Activated T-cell treated with anti-CD3 and anti-CD28 coated beads, Interleukin-2, amount 50 U/mL, for 4 hours (primary cell): ENCODE measurements at places on chromosomes 1 and 21. TPM values are rescaled to one million over a fixed set of nuclear protein-coding genes. Genes with fewer than 3 reads are reported as not detected.

GRCh38 chr21:26106562-26106961 lies 64.0 kb downstream of the APP start:
- DNase-seq: no peak

FCGR2B gene
- not detected for total RNA-seq

GRCh38 chr1:207282496-207283380 lies 38.7 kb upstream of the CD55 start:
- no peak for DNase-seq

CD101 gene
- 1.2 TPM for total RNA-seq

OR10J1 gene
- not detected for total RNA-seq

ABCG1 gene
- 0.79 TPM for total RNA-seq

DNA sequence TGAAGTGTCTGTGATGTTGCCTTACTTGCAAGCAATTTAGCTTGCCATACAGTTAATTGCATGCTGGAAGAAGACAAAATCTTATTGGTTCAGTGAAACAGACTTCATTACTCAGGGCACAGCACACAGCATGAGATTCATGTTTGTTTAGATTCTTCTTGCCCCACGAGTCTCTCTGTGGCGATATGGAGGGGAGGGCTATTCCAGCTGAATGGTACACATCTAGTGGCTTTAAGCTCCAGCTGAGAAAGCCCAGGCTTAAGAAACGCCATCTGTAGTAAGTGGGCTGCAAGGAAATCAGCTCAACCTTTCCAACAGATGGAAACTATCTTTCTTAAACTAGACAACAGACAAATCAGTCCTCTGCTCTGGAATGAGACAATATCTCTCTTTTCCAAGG lies 1022.0 kb downstream of the NCAM2 start:
- DNase-seq: no peak

- no peak for DNase-seq
Measured at GRCh38 chr21:28127175-28127785, 865.4 kb downstream of the LTN1 start.

- no peak for DNase-seq
Measured at GRCh38 chr1:56824938-56825337, 5.7 kb upstream of the FYB2 start.

ARHGEF10L gene
- 0.24 TPM for total RNA-seq

- DNase-seq: no peak
Measured at GRCh38 chr1:188590641-188591040, 1761.9 kb downstream of the PLA2G4A start.

DNA sequence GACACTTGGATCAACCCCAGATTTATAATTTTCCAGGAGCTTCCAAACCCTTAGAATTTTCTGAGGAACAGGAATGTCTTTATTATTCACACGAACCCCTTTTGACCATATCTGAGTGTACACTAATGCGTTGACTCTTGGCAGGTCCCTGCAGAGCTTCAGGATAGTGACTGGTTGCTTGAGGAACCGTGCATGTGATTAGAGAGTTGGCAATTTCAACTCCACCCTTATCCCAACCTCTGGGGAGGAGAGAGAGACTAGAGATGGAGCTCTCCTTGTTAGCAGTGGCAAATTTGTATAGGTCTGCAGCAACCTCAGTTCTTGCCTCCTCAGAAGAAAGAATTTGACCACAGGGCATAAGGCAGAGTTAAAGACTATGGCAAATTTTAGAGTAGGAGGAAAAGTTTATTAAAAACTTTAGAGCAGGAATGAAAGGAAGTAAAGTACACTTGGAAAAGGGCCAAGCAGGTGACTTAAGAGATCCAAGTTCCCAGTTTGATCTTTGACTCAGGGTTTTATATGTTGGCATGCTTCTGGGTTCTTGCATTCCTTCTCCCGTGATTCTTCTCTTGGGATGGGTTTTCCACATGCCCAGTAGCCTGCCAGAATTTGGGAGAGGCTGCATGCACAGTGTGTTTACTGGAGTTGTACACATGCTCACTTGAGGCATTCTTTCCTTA lies 93.8 kb upstream of the ETV3 start:
- DNase-seq: no peak

- DNase-seq: no peak
Measured at GRCh38 chr1:71557138-71557537, 476.3 kb upstream of the ZRANB2 start.

DNA sequence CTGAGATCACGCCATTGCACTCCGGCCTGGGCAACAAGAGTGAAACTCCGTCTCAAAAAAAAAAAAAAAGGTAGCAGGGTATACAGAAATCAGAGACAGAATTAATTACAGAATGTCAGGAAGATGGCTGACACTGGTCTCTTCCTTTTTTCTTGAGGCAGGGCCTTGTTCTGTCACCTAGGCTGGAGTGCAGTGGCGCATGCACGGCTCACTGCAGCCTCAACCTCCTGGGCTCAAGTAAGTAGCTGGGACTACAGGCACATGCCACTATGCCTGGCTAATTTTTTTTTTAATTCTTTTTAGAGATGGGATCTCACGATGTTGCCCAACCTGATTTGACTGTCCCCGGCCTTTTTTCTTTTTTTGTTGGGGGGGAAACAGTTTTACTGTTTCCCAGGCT lies 16.4 kb downstream of the RNU5D-1 start:
- DNase-seq: no peak

- DNase-seq: no peak
Measured at GRCh38 chr1:240169188-240169587, 77.5 kb downstream of the FMN2 start.

DNA sequence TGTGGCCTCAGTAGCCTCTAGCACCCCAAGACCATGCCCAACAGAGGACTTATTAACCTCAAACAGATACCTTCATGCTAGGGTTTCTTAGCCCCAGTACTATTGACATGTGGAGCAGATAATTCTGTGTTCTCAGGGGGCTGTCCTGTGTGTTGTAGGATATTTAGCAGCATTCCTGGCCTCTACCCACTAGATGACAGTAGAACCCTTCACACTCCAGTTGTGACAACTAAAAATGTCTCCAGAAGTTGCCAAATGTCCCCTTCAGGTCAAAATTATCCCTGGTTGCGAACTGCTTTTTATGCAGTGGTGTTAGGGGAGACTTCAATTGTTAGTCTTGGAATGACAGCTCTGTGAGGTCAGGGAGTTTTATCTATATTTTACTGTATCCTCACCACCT lies 8.1 kb downstream of the KAZN start:
- DNase-seq: no peak
